ENCODE measurements at places on chromosomes 11 and 22.

GRCh38 chr11:113394919-113395318 is 7.3 kb downstream of the ANKK1 start:
- peak; percentile 62 for DNase-seq

- no peak for DNase-seq
Measured at GRCh38 chr11:66700742-66701141, 23.1 kb upstream of the RBM4B start.

DNA sequence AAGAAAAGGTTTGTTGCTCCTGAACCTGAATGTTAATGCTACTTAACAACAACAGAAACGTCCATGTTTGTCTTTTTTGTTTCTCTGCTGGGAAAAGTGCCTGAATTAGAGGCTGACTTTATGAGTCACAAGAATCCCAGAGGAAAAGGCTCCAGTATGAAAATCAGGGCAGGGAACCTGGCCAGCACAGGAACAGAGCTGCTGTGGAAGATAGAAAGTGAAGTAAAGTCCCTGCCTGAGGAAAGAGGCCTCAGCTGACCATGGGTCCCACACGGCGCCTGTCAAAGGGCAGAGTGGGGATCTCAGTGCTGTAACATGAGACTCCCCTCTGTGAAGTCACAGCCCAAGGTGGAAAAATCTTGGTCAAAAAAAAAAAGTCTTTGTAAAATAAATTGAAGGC is 632.3 kb upstream of the CCDC90B start:
- no peak for DNase-seq

DNA sequence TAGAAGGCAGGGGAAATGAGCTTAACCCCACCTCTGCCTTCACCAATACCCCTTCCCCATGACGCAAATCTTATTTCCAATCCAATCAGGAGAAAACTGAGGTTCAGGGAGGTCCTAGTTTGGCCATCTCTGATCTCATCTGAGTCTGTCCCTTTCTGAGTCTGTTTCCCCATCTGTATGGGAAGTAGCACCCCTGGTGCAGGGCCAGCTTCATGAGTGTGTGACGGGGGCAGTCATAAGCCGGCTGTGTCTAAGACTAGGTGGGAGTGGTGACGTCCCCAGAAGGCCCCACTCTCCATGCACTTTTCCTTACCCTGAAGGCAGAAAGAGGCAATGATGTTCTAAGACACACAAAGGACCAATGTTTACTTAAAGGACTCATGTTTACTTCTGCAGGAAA is 72.3 kb downstream of the MN1 start:
- DNase-seq, result no peak

GRCh38 chr11:111938687-111939160 is 1.6 kb downstream of the DIXDC1 start:
- no peak for DNase-seq

GRCh38 chr22:24594569-24595120 is 1.8 kb upstream of the LRRC75B start:
- DNase-seq, result no peak

- peak; percentile 44 for DNase-seq
Measured at GRCh38 chr11:73999581-74000306, 9.1 kb downstream of the UCP3 start.
